Heart right ventricle (tissue), 16 donors: ENCODE measurements at places on chromosomes 11 and 22. TPM values are rescaled to one million over a fixed set of nuclear protein-coding genes. Genes with fewer than 3 reads are reported as not detected.

DNA sequence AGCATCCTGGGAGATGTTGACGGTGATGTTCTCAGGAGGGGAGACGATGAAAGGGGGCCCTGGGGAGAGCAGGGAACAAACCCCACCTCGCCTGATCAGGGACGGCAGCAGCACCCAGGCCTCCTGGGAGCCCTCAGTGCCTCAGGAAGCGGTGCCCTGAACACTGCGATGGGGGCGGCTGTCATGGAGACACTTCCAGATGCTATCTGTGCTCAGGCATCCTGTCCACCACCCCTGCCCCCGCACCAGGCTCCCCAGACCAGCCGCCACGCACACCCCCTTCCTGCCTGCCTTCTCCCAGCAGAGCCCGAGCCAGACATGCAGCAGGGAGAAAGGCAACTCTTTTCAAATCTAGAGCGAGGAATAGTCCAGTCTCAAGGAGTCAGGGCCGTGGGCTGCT lies 20.6 kb downstream of the IGSF9B start:
- no peak for DNase-seq

DNA sequence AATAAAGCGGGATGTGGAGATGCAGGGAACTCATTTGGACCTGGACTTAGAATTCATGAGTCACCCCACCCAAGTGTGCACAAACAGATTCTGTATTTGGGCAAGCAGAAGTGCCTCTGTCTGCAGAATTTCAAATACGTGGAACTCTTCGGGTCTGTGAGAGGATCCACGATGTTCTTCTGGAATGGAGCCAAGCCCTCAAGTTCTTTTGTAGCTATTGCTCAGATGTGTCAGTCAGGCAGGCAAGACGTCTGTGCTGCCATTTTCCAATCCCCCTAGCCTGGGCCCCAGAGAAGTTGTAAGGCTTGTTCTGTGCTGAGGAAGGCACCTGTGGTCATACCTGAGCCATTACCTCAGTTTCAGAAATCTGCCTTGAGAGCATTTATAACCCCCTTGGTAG lies 132.8 kb upstream of the RASSF10 start:
- DNase-seq = no peak

DNA sequence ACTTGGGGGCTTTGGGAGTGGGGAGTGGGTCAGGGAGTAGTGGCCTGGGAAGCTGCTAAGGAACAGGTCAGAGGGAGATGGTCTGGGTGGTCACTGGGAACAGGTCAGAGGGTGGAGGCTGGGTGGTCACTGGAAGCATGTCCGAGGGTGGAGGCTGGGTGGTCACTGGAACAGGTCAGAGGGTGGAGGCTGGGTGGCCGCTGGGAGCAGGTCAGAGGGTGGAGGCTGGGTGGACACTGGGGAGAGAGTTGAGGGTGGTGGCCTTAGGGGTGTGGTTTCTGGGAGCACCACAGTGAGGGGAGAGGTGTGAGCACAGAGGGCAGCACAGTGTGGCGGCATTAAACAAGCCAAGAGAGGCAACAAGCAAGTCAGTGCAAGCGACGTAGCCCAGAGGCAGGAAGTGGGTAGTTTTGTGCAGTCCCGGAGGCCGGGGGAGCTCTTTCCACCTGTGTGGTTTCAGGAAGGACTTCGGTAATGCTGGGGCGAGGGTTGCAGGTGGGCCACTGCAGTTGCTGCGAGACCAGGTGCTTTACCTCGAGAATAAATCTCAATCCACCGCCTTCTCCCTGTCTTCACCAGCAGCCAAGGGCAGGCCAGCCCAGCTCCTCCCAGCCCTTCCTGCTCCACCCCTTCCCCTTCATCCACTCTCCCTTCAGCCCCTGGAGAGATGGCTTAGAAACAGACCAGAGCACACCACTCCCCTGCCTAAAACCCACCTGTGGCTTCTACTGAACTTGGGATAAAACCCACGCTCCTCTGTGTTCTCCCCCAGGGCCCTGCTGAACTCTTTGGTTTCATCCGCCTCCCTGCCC lies 3.2 kb upstream of the CACNA1I start:
- no peak for DNase-seq

GRCh38 chr11:6419009-6419631 lies at the start of gene APBB1:
Gene APBB1, minus strand, starts transcription at chr11:6419094. Its CDS starts 7,747 bp downstream, at chr11:6411347.
- peak; percentile 77 for DNase-seq

- DNase-seq = peak; percentile 67
Measured at GRCh38 chr22:27801616-27802345, at the start of gene MN1. Gene MN1, minus strand, starts transcription at chr22:27801756. Its CDS starts 1,213 bp downstream, at chr22:27800543.

DNA sequence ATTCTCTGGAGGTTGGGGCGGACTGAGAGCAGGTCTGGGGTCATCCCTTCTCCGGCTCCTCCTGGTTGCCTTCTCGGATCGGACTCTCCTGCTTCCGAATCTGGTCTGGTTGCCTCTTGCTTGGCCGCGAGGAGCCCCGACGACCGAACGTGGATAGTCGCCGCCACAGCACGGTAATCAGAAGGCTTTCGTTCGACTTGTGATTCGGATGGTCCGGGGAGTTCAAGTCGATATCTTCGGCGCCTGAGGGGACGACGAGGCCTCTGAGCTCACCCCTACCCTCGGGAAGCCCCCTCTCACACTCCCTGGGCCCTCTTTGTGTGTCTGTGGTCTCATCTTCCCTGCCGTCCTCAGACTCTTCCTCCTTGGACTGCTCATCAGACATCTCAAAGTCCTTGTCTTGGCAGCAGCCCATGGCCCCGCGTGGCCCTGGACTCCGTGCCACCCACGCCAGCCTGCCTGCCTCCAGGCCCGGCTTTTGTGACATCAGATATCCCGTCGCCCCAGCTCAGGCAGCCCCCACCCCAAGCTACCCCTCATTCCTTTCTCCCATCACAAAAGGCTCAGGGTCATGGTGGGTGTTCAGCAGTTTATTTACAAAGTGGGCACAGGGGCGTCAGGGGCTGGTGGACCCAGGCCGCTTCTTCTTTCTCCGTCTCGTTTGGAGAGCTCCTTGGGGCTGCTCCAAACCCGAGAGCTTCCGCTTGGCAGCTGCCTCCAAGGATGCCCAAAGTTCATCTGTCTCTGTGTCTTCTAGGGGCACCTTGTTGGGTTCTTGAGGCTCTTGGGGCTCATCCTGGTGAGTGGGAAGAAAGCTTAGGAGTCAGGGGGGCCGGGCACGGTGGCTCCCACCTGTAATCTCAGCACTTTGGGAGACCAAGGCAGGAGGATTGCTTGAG lies at the start of gene TEX54:
Gene TEX54 (minus strand): TSS at position 506 of the 899 bp plus-strand sequence.
- DNase-seq = peak; percentile 26

- DNase-seq = no peak
Measured at GRCh38 chr11:113528982-113529381, 53.8 kb upstream of the DRD2 start.

Gene MYEOV
- not detected for total RNA-seq

Gene PKNOX2
- 4.9 TPM for total RNA-seq

Gene GRIA4
- not detected for total RNA-seq

Gene SHANK3
- 36.9 TPM for total RNA-seq
